Activated CD4-positive, alpha-beta memory T cell treated with anti-CD3 and anti-CD28 coated beads, Interleukin-2, amount 10 ng/mL, durations not matched to agents 7 days and 5 days (primary cell): ENCODE measurements at places on chromosomes 12 and 14. TPM values are rescaled to one million over a fixed set of nuclear protein-coding genes. Genes with fewer than 3 reads are reported as not detected.

The CDKN3 gene
- 79.6 TPM for total RNA-seq

The CCDC38 gene
- total RNA-seq: not detected

The SLC8A3 gene
- total RNA-seq: 0.08 TPM

The ART4 gene
- total RNA-seq: not detected

DNA sequence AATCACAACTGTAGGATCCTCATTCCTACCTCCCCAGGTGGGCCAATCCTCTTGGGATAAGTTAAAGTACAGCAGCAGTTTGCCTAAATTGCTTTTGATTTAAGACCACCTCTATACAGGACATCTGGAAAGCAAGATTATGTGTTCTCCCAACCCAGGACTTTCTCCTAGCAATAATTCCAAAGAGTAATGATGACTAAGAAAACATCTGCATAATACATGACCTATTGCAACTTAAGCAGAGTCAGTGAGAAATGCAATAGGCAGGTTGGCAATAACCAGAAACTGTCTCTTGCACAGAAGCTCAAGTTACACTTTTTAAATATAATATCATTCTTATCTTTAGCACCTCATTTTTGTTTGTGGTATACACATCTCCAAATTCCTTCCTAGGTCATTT lies 275.4 kb downstream of the TRHDE start:
- no peaks in the 10 kb centered on the region for H3K4me1 ChIP-seq
- H3K4me3 ChIP-seq: no peak overlapping the region
- no peak for DNase-seq
- H3K27ac ChIP-seq: no peak overlapping the region
- H3K36me3 ChIP-seq: no peaks in the 10 kb centered on the region
- H3K27me3 ChIP-seq: no peaks in the 10 kb centered on the region
